ENCODE measurements at places on chromosomes 2 and 18.

GRCh38 chr2:208101716-208102631 lies 22.4 kb downstream of the CRYGD start:
- no peak for ATAC-seq

- no peak for ATAC-seq
Measured at GRCh38 chr18:579238-579637, 942 bp upstream of the CETN1 start.

DNA sequence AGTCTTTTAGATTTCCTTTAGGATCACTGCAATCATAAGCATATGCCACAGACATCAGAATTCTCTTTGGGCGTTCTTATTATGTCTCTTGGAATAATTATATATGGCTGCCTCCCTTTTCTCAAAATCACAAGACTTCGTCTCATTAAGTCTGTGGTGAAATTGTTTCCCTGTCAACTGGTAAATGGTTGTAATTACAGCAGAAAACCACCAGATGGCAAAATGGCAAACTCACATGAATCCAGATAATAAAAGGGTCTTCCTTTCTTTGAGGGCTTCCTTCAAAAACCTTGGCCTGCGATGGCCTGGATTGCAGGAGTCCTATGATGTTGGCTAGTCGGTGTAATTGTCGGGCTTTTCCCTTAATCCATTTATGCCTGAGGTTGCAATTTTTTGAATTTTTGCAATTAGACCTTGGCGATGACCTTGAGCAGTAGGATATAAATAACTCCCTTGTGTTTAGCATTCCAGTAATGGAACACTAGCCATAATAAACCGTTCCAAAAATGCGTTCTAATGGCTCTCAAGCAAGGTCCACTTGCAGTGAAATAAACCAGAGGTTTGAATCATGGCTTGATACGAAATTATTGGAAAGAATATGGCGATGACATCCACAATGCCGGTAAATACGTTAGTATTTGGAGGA lies 656.4 kb downstream of the MBD2 start:
- ATAC-seq, result no peak

DNA sequence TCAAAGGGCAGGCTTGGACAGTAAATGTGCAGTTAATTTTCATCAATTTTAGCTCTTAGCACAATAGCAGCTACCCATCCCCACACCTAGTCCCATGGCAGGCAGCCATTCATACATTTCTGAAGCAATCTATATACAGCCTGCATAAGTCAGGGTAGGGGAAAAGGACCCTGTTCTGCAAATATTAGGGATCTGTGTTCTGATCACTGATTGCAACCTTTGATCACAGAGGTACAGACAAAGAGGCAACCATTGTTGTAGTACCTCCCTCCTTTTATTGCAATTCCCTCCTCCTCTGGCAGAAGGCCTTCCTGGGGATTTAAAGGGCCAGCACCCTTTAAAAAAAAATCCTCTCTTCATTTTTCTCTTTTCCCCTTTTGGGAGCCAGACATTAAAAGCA lies 58.3 kb downstream of the KANSL1L start:
- no peak for ATAC-seq

DNA sequence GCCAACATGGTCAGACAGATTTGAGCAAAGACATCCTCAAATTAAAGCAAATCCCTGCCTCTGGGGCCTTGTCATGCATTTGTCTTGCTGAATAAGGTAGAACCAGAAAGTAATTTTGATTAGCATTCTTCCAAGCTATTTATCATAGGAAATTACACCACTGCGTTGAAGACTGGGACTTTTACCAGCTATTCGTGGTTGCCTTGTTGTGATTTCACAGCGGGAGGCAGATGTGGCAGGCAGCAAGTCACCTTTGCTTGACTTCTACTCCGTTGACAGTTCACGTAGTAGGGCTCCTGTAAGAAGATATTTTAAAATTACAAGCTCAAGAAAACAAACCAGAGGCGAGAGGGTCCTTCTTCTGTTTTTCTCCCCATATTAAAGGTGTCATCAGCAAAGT lies 80.6 kb downstream of the EN1 start:
- no peak for ATAC-seq

DNA sequence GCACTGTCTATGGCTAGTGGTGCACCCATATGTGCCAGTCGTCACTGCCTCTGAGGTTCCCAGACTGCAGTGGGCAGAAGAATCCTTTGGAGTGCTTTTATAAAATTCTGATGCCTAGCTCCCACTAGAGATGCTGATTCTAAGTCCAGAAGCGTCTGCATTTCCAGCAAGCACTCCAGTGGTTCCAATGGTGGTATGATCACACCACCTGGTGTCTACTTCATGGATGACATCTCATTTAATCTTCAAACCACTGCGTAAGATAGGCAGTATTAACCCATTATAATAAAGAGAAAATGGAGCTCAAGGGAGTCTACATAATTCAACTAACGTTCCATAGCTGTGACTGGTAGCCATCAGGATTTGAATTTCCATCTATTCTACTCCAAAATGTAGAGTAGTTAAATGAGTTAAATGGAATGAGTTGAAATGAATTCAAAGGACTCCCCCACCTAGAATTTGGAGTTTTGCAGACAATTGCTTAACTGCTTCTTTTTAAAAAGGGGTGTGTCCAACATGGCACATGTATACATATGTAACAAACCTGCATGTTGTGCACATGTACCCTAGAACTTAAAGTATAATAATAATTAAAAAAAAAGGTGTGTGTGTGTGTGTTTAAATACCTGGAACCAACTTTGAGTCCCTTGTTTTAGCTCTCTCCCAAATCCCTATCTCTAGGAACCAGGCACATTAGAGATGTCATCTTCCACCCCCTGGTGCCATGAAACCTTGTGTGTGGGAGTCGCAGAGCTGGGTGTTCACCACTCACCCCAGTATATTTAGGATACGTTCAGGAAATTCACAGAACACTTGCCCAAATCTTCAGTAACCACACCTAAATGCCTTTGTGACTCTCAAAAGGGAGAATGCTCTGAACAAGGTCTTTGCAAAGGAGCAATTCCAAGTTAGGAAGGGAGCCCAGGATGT lies 14.1 kb downstream of the LAMA3 start:
- peak; percentile 80 for ATAC-seq

DNA sequence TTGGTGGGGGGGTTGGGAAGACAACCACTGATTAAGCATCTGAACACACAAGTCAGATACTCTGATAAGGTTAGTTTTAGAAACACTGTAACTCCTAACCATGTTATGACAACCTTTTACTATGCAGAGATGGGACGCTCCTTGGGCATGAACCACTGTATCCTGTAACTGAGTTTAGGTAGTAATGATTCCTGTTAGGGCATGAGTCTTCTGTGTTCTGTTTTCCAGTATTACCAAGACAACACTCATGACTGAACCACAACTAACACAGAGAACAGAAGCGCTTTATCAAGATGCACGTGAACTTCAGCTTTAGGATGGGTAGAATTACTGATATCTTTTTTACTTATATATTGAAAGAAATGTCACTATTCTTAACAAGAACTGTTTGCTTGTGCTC lies 14.1 kb upstream of the CREB1 start:
- no peak for ATAC-seq

DNA sequence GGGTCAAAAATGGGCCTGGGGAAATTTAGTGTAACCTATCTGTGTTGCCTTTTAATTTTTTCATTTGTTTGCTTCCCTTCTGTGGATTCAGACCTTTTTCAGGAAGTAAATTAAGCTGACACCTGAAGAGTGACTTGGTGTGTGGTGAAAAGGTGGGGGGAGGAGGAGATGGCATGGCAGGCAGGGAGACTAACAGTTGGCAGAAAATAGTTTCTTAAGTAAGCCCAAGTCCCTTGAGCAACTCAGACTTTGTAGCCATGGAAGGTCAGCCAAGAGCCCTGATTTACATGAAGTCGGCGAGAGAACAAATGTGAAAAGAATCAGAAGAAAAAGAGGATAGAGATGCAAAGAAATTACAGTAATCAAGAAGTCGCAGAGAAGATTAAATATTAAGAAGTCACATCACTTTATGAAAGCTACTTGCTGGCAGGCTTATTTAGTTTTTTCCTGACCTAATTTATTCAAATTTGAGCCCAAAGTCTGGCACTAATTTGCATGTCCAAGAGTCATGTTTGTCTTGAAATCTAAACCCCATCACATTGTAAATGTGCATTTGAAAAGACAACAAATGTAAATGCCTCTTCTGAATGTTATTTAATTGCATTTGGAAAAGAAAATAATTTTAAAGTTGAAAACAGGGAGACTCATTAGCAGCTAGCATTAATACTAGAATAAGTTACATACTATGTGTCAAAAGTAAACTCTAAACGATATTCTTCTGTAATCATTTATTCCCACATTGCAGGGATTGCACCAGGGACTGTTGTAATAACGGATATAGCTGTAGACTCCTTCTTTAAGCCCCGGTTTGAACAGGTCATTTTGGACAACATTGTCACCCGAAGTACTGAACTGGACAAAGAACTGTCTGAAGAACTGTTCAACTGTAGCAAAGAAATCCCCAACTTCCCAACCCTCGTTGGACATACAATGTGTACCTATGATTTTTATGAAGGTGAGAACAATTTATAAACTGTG lies 19.3 kb downstream of the UPP2 start:
- no peak for ATAC-seq

GRCh38 chr2:100809506-100809905 lies 10.4 kb upstream of the NPAS2 start:
- ATAC-seq, result no peak

- ATAC-seq, result no peak
Measured at GRCh38 chr2:231535961-231536360, 5.7 kb upstream of the NMUR1 start.

DNA sequence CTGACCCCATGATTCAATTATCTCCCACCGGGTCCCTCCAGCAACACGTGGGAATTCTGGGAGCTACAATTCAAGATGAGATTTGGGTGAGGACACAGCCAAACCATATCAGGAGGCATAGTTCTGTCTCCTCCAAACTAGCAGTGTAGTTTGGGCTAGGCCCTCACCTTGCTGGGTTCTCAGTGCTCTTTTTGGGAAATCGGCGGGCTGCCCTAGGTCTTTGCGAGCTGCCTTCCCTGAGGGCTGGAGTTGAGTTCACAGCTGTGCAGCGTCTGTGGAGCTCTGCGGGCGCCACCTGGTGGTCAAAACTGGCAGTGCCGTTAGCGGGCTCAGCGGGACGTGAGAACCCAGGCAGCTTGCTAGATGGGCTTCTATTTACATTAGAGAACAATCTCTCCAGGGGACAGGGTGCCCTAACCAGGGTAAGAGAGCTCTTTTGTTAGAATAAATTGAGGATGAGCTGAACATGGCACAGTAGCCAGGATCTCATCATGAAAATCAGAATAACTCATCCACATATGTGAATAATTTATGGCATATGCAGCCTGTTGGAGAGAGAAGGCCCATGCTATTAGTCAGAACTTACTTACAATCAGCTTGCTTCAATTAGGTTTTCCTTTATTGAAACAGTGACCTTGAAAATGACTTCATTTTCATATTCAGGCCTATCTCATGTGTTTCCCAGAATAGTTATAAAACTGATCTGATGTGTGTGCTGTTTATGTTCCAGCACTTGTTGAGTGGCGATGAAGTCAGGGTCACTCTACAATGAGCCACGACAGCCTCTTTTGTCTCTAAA lies 27.4 kb upstream of the YES1 start:
- peak; percentile 86 for ATAC-seq

GRCh38 chr2:144572977-144573376 lies 53.1 kb upstream of the ZEB2 start:
- no peak for ATAC-seq

- no peak for ATAC-seq
Measured at GRCh38 chr2:19287324-19287723, 71.1 kb downstream of the OSR1 start.
